A172 (cell line): ENCODE measurements at places on chromosomes 5 and 9. TPM values are rescaled to one million over a fixed set of nuclear protein-coding genes. Genes with fewer than 3 reads are reported as not detected.

DNA sequence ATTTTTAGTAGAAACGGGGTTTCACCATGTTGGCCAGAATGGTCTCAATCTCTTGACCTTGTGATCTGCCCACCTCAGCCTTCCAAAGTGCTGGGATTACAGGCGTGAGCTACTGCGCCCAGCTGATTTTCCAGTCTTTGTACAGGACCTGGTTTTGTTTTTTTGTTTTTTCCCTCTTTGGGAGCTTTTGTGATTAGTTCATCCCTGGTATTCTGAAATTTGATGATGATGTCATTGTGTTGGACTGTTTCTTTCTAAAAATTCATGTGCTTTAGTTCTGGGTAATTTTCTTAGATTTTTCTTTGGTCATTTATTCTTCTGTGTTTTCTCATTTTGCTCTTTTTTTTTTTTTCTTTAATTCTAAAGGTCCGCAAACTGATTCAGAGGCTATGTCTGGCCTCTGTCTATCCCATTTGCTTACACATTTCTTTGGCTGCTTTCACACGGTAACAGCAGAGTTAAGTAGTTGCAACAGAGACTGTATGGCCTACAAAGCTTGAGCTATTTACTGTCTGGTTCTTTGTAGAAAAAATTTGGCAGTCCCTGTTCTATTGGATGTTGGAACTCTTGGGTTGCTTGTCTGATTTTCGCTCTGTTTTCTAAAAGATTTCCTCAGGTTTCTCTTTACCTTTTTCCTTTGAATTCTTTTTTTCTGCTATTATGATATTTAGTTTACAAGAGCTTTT is 24.8 kb downstream of the STX17 start:
- DNase-seq: no peak

DNA sequence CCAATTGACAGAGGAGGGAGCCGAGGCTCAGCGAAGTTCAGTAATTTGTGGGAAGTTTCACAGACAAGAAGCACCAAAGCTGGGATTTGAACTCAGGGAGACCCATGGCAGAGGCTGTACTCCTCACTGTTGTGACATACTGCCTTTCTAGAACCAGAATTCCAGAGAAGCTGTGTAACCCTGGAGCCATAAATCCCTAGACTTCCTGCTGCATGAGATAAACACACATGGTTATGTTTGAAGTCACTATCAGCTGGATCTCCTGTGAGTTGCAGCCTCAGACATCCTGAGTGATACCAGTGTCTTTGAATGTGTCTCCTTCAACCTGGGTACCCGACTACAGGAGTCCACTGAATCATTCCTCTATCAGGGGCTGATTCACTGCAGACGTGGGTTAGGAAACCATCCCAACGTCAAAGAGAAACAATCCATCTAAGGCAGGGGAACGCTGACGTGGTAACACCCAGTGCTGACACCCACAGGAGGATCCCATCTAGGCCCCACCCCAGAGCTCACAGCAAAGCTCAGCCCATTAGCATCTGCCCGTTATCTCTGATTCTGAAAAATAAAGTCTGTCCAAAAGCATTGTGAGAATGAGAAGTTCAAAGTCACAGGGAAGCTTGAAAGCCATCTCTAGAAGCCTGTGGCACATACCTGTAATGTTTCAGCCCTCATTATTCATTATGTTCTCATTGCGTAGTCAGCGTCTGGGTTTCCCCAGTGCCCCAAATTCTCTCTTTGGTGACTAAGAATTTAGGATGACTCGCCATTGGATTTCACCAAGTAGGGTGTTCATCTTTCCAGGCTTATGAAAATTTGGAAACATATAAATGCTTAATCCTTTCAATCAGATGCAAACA is 36.3 kb upstream of the BASP1 start:
- DNase-seq: peak; percentile 96

DNA sequence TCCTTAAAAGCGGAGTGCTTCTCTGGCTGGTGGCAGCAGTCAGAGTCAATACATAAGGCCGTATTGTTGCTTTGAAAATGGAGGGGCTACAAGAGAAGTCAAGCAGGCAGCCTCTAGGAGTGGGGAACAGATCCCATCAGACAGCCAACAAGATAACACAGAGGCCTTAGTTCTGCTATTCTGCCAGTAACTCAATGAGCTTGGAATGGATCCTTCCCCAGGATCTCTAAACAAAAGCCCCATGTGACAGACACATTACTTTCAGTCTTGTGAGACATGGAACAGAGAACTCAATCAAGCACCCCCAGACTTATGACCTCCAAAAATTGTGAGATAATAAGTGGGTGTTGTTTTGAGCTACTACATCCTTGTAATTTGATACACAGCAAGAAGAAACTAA is 158.6 kb downstream of the RFX3 start:
- DNase-seq: no peak

GRCh38 chr9:131282688-131283422 is 6.5 kb upstream of the FAM78A start:
- DNase-seq: no peak

DNA sequence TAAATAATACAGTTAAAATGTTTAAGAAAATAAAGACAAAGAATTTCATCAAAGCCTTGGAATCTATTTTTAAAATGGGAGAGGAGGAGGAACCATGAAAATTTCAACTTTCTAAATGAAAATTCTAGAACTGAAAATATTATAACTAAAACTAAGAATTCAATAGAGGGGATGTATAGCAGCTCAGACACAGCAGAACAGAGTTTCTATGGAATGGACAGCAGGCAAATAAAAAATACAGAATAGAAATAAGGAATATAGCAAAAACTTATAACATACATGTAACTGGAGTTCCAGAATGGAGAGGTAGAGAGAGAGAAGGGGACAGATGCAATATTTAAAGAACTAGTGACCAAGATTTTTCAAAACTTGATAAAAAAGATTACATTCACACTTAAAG is 1.4 kb upstream of the RANBP17 start:
- no peak for DNase-seq

- DNase-seq: no peak
Measured at GRCh38 chr5:158847772-158848171, 251.9 kb downstream of the EBF1 start.

- DNase-seq: no peak
Measured at GRCh38 chr5:124309241-124309980, 437.0 kb downstream of the ZNF608 start.

DNA sequence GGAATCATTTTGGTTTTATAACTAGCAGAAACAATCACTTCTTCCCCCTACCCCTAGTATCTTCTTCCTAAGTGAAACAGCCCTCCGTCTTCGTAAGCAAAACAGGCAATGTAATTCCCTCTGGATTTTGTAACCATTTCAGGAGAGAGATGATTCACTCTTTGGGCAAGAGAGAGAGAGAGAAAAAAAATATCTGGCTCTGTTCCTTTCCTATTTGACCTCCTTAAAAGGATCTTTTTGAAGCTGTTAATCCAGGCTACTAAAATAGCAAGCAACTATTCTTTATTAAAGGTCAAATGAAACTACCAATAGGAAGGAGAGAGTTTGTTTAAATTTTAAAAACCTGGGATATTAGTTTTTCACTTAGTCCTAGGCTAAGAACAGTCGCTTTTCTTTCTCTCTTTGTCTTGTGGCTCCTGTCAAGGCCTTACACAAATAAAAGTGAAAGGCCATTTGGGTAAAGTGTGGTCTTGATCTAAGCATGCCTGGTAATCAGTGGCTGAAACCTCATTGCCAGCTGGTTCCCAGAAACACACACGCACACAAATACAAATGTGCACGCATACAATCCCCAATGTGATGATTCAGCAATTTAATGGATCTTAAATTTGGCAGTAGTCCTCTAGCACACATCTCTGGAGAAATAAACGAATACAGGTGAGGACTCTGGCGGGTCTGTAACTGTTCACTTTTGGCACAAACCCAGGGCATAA is 70.2 kb downstream of the PRUNE2 start:
- DNase-seq: peak; percentile 62

- DNase-seq: no peak
Measured at GRCh38 chr5:122719991-122720746, 54.7 kb upstream of the SNX2 start.

DNA sequence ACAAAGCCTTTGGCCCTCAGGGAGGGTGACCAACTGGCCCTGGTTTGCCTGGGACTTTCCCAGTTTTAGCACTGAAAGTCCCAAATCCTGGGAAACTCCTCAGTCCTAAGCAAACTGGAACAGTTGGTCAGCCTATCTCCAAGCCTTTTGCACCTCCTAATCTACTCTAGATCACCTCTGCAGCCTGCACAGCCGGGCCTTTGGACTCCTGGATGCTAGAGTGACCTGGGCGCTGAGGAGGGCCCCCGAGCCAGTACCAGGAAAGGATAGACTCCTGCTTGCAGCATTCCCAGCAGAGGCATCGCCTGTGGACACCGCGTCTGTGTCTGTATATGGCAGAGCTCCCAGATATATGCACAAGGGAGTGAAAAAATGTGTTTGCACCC is 15.1 kb downstream of the IRF1 start:
- DNase-seq: no peak

GRCh38 chr5:2311851-2312250 is 429.1 kb upstream of the IRX4 start:
- no peak for DNase-seq

Gene PLK2
- 381 and 541 TPM in 2 replicates for total RNA-seq
